Fibroblast of skin of scalp (primary cell): ENCODE measurements at places on chromosomes 7 and 10.

GRCh38 chr7:73635428-73636200 is 11.3 kb upstream of the MLXIPL start:
- DNase-seq: no peak

GRCh38 chr7:47148536-47149207 is 433.2 kb downstream of the TNS3 start:
- DNase-seq: peak; percentile 51

DNA sequence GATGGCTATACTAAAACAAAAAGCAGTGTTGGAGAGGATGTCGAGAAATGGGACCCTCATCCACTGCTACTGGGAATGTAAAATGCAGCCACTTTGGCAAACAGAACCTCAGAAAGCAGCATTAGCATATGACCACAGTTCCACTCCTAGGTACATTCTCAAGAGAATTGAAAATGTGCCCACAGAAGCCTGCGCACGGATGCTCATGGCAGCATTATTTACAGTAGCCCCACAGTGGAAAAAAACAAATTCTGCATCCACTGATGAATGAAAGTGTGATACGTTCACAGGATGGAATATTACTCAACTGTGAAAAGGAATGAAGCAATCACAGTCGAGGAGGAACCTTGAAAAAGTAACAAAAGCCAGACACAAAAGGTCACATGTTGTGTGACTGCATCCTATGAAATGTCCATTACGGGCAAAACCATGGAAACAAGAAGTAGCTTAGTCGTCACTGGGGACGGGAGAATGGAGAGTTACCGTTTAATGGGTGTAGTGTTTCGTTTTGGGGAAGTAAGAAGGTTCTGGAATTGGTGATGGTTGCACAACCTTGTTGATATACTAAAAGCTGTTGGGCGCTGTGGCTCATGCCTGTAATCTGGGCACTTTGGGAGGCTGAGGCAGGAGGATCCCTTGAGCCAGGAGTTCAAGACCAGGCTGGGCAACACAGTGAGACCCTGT is 2.5 kb upstream of the UPK3B start:
- no peak for DNase-seq

DNA sequence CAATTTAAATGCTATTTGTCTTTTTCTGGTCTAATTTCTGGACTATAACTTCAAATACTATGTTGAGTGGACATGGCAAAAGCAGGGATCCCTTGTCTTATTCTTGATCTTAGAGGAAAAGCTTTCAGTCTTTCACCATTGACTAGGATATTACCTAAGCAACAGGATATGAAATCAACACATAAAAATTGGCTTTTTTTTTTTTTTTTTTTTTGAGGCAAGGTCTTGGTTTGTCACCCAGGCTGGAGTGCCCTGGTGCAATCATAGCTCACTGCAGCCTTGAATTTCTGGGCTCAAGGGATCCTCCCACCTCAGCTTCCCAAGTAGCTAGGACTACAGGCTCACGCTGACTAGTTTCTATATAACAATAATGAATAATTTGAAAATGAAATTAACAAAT is 90.8 kb downstream of the JMJD1C start:
- peak; percentile 29 for DNase-seq

- DNase-seq: peak; percentile 4
Measured at GRCh38 chr7:82472966-82473365, 29.4 kb upstream of the CACNA2D1 start.

DNA sequence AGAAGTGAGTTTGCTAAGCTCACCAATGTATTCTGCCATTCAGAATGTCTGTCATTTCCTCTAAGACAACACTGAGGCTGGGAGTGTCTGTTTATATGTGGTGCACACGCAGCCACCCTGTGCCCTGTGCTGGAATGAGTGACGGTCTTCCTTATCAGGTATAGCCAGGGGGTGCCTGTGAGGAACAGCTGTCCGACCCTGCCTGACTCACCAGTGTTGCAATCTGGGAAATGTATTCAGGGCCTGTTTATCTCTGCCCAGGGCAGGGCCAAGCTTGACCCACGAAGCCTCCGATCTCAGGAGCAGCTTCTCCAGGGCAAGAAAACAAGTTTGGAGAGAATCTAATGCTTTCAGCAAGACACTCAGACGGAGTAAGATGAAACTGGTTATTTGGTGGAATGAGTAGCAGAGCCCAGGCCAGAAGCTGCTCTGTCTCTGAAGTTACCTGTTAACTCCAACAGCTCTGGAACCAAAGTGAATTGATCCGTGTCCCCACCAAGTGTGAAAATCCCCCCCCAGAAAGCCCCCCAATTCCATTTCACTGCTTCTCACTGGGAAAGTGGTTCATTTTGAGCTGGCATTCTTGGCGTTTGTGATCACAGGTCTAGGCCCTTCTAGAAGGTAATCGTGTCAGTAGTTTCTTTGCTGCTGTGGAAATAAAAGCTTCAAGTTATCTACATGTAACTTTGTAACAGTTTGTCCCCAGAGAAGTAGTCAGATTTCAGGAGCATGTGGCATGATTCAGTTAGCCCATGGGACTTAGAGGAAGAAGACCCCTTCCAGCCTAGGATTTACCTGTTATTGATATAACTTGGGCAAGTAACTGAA is 6.1 kb upstream of the UBE2H start:
- peak; percentile 55 for DNase-seq

DNA sequence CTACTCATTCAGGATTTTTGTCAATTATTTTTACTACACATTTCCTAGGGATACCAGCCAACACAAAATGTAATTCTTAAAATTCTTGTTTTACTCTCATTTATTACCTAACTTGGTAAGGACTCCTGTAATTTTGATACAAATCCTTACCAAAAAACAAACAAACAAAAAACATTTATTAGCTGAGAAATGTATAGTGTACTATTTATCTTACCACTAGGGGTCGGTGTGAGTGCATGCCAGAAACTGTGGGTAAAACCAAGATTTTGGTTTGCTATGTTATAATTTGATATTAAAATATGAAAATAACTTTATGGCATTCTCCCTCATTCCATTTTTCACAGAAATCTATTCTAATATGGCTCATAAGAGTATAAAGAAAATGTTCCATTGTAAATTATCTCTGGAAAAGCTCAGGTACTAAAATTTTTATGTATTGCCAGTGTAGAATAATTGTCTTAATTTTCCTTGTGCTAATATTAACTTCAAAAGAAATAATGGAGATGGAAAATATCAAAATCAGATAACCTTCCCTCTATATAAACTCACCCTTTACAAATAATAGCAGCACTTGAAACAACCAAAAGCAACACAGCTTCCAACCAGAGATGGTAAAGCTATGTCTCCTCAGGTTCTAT is 290.8 kb upstream of the PCDH15 start:
- DNase-seq: peak; percentile 13

- DNase-seq: no peak
Measured at GRCh38 chr7:145729691-145730090, 386.9 kb upstream of the CNTNAP2 start.

- DNase-seq: peak; percentile 40
Measured at GRCh38 chr7:129501760-129502707, at the start of gene SMKR1. Gene SMKR1 (plus strand): TSS chr7:129502531. CDS start chr7:129502825, 294 bp downstream.

DNA sequence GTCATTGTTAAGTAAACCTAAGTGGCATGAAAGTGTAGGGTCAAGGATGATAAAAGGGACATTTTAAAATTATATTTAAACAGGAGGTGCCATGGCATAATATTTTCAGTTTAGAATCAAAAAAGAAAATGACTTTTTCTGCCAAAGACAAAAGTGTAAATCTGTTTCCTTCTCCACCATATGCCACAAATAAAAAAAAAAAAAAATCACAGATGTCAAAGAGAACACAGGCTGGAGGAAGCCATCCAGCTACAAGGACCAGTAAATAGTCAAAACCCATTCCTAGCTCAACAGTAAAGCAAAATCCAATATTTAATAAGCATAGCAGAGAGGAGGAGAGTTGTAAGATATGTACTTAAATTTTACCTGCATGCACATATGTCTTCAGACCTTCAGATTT is 321.3 kb upstream of the TMEM229A start:
- DNase-seq: no peak

DNA sequence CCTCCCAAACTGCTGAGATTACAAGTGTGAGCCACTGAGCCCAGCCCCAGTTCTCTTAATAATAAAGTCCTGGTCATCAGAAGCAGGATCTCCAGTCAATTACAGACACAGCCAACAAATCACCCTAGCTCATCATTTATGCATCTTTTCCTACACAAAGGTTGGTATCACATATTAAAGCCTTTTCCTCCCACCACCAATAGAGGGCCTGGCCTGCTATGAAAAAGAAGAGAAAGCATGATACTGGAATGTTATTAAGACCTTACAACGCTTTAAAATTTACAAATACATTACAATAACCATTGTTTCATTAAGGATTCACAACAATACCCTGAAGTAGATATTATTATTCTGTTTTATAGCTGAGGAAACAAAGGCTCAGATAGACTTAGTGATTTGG is 25.9 kb downstream of the VAX1 start:
- no peak for DNase-seq

GRCh38 chr7:76230214-76230613 is 28.5 kb downstream of the SRRM3 start:
- DNase-seq: no peak

- no peak for DNase-seq
Measured at GRCh38 chr10:46272863-46273415, 13.9 kb upstream of the ANTXRL start.

DNA sequence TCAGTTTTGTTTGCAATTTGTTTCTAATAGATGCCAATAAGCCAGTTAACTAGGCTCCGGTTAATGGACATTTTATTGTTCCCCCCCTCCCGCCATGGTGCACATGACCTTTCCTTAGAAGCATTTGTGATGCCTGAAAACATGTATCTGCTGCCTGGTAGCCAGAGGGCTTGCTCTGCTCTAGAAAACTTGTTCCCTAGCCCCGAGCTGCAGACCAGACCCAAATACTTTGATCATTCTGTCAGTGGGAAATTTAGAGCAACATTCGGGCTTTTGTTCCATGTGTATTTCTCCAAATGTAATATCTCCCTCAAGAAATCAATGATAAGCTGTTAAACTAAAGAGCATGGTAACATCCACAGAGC is 104.7 kb downstream of the EVX1 start:
- DNase-seq: no peak

GRCh38 chr7:136617176-136617575 is 251.3 kb upstream of the CHRM2 start:
- no peak for DNase-seq

- DNase-seq: peak; percentile 47
Measured at GRCh38 chr10:88565072-88565471, 18.0 kb downstream of the RNLS start.

DNA sequence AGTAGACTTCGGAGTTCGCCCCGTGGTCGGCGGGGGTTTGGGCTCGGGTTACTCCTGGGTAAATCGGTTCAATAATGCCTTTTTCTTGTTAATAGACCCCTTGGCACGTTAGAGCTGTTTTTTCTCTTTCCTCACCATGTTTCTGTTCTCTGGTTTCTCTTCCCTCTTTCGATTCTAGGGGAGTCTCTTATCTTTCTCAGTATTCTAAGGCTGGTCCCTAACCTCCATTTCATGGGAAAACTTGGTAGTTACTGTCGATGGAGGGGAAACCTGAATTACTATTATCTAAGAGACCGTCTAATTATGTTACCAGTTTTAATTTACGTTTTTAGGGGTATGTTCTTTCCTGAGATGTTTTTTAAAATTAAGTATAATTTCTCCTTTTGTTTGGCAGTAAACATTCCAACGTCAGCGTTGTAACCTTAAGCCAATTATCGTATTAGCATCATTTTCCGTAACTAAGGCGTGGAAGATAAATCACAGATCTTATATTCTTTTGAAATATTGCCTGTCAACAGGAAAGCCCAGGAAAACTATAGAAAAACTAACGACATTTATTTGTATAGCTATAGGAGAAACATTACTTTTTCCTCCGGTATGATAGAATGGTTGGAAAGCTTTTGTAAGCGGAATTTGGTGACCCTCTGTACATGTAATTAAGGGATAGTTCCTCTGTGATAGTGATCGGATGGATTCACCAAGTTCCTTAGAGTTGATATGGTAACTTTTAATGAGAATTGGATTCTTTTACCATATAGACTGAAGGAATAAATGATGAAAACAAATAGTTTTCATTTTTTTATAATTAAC is 847 bp downstream of the BTAF1 start:
- DNase-seq: no peak

DNA sequence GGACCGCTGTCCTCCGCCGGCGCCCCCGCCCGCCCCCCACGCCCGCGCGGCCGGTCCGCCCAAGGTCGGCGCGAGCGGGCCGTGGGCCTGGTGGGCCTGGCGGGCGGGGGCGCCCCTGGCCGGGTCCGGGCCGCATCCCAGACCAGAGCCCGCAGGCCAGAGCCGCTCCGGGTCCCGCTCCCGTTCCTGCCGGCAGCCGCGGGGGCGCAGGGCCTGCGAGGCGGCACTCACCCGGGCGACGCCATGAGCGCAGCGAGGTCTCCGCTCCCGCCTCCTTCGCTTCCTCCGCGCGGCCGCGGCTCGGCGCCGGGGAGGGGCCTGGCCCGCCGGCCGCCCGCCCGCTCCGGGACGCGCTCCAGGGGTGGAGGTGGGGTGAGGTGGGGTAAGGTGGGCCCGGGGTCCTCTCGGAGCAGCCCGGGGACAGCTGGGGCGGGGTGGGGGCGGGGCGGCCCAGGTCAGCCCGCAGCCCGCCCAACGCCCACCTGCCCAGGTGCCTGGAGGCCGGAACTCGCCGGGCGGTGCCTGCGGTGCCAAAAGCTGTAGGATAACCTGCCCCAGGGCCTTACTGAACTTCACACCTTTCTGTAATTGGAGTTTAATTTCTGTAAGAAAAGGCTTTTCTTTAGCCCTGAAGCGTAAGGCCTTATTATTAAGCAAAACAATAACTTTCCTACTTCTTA is at the start of gene URGCP:
URGCP (minus strand) TSS at position 266 of the 680 bp plus-strand sequence; CDS start at position 245, 21 bp downstream.
- DNase-seq: peak; percentile 57

- DNase-seq: peak; percentile 73
Measured at GRCh38 chr7:75575488-75576121, 83.5 kb downstream of the SPDYE5 start.

- no peak for DNase-seq
Measured at GRCh38 chr7:974172-974571, 1.2 kb downstream of the COX19 start.

DNA sequence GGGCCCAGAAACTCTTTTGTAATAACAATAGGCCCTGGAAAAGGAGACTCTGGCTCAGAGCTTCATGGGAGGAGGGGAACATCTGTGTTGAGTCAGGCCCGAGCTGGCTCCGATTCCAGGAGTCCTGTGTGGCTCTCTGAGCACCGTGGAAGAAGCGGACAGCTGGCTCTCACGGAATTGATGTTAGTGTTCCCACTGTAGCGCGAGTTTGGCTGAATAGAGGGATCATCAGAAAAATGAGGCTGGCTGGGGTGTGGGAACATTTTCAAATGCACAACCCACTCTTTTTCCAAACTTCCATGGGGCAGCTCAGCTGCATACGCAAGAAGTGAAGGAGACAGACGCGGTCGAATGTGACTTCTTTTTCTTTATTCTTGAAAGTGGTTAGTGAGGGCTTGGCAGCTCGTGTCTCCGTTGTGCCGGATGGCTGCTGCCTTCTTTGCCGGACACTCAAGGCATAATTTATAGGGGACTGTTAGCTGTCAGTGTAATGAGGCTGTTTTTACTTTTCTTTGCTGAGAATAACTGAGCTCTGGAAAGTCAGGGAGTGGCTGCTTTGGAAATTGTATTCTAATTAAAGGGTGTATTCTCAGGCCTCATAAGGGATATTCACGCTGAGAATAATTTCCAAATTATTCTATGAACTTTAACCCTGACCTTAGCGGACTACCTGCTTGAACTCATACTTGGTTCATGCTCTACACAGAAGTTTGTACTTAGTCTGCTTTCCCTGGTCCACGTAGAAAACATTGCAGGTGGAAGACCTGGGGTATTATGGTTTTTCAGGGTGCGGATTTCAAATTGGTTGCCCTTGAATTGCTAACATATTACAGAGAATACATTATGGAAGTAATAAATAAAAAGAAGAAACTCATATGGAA is 23.1 kb downstream of the MDFIC start:
- DNase-seq: peak; percentile 90
